ENCODE measurements at places on chromosomes 3 and 15.

GRCh38 chr15:101470548-101471239 is 18.8 kb downstream of the PCSK6 start:
- peak; percentile 20 for DNase-seq

DNA sequence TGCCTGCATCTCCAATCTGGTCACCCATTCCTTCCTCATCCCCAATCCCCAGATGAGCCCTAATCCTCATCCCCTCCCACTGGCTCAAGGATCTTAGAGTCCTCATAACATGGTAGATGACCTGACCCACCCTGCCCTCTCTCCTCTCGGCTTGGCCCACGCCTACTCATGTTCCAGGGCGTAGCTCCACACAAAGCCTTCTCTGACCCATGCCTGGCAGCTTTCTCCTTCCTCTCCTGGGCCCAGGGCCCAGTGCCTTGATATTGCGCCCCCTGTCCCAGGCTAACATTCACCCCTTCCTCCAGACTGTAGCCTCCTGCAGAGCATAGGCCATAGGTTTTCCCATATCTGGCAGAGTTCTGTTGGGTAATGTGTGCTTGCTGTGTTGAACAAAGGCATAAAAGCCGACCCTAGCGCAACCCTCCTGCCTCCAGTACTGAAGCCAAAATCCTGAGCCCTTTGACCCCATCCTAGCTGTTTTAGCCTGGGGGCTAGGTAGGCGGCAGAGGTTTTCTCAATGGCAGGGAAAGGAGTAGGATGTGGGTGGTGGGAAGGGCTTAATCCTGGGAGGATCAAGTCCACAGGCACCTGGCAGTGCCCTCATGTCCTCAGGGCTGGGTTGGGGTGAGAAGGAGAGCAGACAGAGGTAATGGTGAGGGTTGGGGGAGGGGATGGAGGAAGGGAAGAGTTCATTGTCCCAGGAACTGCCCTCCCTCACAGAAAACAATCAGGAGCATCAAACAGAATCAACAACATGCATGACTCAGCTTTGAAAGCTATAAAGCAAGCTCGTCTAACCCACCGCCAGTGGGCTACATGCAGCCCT is 35.5 kb downstream of the MESD start:
- no peak for DNase-seq

DNA sequence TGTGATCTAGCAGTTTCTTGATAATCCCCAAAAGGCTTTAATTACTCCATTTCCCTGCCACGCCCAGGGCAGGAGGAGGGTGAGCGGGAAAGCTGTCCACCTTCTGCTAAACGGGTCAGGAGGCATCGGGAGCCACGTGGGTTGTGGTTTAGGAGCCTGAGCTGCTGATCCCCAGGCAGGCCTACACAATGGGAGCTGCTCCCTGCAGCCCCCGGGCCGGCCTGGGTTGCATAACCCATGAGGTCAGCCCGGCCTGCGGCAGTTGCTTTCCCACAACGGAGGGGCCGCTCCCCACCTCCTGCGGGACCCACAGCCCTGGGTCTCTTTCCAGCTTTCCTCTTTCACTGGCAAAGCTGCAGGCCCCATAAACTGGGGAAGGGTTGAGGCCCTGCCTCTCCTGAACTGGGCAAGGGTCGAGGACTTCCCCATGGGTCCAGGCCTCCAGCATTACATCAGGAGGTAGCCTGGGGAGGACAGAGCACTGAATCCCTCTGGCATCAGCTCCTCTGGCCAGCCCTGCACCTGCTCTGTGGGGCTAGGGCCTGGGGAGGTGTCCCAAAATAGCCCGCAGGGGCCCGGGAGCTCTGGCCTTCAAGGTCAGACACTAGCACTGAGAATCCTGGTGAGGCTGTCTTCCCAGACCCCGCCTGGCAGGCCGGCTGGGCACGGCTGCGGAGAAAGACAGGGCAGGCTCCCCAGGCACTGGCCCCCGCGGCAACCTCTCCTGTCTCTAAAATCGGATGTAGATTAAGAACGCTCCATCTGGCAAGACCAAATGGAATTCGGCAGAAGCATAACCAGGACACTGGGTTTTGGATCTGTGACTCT is 47.3 kb downstream of the ZDHHC19 start:
- DNase-seq, result no peak

GRCh38 chr3:20022954-20023622 is 11.0 kb upstream of the PP2D1 start:
- no peak for DNase-seq

- DNase-seq, result no peak
These were observed 4.5 kb upstream of the NANOGP8 start for GRCh38 chr15:35089551-35089950.

GRCh38 chr3:85474241-85474640 is 515.5 kb downstream of the CADM2 start:
- DNase-seq, result no peak

DNA sequence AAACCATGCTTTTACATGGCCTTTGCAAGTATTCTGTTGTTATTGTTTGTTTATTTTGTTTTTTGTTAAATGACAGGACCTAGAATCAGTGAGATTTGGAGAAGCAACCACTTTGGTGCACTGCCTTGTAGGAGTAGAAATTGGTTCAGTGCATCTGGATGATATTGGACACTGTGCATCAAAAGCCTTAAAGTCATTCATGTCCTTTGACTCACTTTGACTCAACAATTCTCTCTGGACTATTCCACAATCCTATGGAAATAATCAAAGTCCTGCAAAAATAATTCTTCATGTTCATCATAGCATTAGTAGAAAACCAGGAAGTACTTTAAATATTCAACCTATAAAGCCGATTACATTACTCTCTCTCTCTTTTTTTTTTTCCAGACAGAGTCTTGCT is 224.8 kb downstream of the ABHD5 start:
- no peak for DNase-seq

DNA sequence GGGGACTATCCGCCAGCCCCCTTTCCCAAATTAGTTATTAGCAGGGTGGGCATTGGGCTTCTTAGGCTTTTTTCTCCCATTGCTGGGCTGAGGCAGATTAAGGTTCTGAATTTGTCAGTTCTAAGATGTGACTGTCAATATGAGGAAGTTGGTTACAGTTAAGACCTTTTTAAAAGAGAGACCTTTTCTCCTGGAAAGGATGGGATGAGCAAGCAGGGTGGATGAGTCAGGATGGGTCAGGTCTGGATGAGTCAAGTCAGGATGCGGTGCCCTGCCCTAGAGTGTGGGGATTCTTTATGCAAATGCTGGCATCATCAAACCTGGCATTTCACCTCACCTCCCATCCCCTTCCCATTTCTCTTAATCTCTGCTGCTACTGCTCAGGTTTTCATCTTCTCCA is 1.9 kb downstream of the AEN start:
- no peak for DNase-seq

GRCh38 chr3:127816783-127817405 is 5.4 kb downstream of the MGLL start:
- no peak for DNase-seq

GRCh38 chr3:14758297-14758696 is 60.5 kb upstream of the FGD5 start:
- DNase-seq, result no peak

DNA sequence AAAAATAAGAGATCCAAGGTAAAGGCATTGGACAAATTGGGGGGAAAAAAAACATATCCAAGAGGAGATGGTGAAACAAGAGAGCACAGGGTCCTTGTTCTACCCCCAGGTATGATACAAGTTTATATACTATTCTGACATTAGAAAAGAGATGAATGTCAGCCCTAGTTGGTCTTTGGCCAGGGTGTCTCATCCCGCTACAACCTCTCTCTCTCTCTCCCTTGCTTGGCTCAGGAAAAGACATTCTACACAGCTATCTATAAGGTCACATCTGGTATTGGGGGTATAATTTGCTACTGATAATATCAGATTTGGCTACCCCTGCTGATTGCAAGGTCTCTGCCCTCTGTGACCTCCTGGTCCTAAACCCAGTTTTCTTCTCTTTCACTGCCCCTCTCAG is 117.2 kb downstream of the GOLIM4 start:
- no peak for DNase-seq

DNA sequence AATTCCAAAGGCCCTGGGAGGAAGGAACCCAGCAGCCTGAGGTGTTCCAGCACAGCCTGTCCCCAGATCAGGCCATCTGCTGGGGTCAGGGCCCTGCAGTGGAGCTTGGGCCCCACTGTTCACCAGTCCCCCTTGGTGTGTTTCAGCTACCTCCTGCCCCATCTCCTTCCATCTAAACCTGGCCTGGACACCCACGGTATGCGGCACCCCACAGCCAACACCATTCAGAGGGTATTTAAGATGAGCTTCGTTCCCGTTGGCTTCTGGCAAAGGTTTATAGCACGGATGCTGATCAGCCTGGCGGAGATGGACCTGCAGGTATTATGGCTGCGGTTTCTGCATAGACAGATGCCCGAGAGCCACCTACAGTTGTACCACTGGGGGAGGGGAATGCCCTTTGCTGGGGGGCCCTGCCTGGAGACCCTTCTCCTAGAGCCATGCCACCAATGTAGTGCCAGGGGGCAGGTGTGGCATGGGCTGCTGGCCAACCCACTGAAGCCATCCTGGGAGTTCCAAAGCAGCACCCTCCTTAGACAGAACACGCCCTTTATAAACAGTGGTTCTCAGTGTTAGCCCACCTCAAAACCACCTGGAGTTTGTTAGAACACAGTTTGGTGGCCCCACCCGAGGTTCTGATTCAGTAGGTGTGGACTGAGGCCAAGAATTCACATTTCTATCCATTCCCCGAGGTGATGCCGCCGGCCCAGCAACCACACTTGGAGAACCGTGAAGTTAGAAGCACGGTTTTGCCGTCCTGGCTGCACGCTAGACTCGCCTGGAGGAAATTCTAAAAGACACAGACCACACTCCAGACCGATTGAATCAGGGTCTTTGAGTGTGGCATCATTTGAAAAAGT is 126.9 kb downstream of the LRRK1 start:
- peak; percentile 33 for DNase-seq

DNA sequence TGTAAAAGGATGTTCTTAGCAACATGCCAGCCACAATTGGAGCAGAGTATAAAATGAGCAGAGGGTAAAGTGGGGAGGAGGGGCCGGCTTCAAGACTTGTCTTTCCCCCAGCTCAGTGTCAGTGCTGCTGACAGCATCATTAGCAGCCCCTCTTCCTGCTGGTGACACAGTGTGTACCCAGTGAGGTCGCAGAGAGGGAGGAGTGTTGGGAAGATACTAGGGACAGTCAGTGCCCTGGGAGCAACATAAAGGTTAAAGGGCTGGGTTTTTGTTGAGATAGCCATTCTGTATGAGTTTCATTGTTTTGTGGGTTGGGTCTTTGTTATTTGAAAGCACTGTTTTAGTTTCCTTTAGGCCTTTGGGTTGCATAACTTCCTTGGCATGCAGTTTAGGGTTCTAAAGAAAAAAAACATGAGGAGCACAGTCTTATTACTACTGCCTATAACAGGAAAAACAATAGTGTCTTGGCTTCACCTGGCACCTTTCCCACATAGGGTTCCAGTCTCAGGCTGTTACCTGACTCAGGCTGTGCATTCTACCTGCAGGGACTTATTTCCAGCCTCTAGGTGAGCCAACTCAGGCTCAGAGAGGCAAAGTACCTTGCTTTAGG is 94.1 kb upstream of the SKOR1 start:
- DNase-seq, result no peak

DNA sequence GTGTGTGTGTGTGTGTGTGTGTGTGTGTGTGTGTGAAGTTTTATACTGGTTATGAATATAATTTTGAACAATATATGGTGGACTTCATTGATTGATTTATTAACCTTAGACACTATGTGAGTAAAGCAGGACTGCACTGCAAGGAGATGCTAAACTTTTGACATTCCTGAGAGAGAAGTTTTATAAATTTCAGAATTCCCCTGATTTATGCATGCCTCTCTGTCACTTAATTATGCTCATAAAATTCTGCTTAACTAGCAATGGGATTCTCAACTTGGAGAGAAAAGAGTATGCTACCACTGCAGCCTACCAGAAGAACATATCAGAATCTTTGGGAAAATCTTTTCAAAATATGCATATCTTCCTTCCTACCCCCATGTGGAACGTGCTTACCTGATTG is 144.6 kb downstream of the B3GALNT1 start:
- DNase-seq, result no peak

DNA sequence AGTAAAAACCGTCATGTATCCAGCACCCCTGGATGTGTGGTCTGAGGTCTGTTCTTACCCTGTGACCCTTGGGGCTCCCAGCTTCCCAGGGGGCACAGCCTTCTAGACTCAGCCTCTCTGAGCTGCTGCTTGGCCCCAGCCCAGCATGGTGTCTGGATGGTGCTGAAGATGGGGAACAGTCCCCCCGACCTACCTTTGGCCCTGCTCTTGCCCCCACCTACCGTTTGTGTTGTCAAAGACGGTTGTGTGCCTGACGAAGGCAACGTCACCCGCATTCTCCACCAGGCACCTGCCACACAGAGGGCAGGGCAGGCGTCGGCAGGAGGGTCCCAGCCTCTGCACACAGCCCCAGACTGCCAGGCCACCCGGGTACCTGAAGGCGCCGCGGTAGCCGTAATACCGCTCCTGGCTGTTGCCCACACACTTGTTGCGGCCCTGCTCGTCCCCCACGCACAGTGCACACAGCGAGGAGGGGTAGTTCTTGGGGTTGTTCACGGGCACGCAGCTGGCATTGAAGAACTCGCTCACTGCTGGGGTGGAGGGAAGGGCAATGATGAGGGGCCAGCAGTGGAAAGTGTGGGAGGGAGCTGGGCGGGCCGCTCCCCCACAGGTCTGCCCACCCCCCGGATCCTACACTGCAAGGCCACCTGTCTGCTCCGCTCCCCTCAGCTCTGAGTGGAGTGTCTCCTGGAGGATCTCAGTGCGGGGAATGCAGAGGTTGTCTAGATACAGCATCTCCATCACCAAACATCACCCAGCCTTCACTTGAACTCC is 21.0 kb downstream of the MELTF start:
- DNase-seq, result no peak

DNA sequence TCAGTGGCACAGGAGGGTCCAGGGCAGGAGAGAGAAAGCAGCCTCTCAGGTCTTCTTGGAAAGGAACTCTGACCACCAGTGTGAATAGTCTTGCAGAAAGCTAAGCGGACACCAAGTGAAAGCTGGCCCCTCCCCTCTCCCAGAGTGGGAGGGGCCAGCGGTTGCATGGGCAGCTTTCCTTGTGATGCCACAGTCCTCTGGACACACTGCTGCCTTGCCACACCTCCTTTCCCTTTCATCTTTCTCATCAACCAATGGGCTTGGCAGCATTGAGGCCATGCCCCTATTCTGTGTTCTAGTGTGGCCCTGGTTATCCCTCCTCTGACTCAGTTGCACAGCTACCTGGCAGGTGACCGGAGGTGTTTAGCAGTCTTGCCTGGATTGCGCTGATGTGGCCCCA is 49.7 kb upstream of the GOLGA6B start:
- DNase-seq, result no peak

DNA sequence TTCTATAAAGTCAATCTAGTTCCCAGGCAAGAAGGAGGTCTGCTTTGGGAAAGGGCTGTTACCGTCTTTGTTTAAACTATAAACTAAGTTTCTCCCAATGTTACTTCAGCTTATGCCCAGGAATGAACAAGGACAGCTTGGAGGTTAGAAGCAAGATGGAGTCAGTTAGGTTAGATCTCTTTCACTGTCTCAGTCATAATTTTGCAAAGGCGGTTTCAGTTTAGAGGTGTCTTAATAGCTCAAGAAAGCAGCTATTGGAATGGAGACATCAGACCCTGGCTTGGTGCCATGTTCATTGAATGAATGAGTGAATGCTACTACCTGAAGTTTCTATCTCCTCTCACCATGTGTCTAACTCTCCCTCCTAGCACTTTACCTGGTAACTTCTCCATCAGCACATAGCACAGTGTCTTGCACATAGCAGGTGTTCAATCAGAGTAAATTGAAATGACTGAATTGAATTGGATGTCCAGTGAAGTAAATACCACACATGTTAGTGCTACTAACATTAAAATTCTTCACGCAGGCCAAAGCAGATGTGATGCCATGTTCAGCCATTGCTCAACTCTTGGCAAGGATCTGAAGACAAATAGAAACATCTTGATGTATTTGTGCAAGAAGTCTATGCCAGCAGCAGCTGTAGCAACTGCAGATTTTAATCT is 28.2 kb downstream of the CLEC3B start:
- DNase-seq, result no peak

- no peak for DNase-seq
These were observed 61.2 kb downstream of the ARHGEF26 start for GRCh38 chr3:154182322-154182922.
